GM12892 (cell line): ENCODE measurements at places on chromosomes 3 and 15.

GRCh38 chr15:63089260-63090043, 32.2 kb upstream of the LACTB start:
- DNase-seq, result no peak

- no peak for DNase-seq
Observed at GRCh38 chr15:101221902-101222301, 29.9 kb downstream of the CHSY1 start.

DNA sequence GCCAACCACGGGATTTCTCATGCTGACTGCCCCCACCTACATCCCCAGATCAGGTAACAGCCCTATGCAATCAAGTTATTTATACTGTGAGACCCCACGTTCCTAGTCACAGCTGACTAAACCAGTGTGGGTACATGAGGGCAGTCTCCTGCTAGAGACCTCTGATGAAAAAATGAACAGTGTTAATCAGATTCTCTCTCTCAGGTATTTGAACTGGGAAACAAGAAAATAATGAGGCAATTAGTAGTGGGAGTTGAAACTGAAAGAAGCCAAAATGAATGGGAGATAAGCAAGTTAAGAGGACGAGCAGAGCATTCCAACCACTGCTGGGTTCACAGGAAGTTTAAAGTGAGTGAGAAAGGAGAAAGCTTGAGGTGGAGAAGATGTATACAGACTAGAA, 98.5 kb upstream of the MYO5C start:
- no peak for DNase-seq

- DNase-seq, result no peak
Observed at GRCh38 chr3:131350506-131350905, 31.1 kb upstream of the NUDT16 start.

DNA sequence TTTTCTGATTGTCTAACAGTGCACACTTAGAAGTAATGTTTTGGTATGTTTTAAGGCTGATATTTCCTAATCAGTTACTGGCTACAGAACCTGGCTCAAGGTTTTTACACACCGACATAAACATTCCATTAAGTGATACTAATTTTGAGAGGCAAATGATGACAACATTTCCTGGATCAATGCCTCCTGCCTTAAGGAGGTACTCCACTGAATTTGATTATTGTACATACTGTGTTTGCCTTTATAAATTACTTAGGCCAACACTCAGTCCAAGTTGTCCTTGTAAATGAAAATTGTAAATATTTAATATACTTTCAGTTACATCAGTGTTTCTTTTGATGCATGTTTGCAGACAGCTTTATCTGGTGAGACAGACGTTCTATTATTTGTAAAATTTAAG, 24.2 kb upstream of the LXN start:
- DNase-seq, result no peak

DNA sequence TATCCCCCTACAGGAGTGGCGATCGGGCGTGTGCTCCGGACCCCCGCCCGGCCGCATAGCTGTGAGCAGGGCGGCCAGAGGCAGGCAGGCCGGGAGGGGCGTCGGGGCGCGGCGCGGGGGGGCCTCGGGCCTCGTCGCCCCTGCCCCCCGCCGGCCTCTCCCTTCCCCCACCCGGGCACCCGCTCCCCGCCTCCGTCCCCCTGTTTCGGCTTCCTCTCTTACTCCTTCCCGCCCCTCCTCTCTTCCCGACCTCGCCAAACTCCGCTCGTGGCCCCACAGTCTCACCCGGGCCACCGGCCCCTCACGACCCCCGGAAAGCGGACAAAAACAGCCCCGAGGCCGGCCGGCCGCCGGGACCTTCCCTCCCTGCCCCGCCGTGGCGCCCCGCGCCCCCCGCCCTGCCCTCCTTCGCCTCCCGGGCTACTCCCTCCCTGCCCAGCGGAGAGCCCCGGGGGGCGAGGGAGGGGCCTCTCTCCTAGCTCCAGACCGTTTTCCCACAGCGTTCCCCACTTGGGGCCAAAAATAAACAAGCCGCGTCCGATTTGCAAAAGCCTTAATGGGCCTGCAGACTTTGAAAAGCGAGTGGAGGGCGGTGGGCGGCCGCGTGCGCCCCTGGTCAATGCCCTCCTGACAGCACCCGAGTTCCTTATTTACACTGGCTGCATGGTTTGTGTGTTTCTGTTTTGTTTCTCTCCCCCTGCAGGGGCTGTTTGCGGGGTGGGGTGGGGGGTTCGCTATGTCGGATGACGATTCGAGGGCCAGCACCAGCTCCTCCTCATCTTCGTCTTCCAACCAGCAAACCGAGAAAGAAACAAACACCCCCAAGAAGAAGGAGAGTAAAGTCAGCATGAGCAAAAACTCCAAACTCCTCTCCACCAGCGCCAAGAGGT, 1.0 kb downstream of the UBE2E1 start:
- DNase-seq, result no peak

- DNase-seq, result no peak
Observed at GRCh38 chr15:51202783-51203182, 108.1 kb upstream of the TNFAIP8L3 start.

DNA sequence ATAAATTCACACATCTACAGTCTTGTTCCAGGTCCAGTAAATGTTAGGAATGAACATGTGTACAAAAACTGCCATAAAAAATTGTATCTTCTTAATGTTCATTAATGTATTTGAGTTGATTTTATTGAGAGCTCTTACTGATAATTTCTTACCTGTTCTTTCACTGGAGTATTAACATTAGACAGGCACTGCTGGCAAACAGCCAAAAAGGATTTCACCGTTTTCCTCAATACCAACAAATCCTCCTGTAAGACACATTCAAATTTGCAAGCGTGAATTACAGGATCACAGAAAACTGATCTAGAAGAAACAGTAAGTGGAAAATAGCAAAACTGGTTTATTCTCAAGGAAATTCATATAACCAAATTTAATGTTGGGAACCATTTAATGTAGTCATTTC, 127.4 kb downstream of the PCCB start:
- no peak for DNase-seq

DNA sequence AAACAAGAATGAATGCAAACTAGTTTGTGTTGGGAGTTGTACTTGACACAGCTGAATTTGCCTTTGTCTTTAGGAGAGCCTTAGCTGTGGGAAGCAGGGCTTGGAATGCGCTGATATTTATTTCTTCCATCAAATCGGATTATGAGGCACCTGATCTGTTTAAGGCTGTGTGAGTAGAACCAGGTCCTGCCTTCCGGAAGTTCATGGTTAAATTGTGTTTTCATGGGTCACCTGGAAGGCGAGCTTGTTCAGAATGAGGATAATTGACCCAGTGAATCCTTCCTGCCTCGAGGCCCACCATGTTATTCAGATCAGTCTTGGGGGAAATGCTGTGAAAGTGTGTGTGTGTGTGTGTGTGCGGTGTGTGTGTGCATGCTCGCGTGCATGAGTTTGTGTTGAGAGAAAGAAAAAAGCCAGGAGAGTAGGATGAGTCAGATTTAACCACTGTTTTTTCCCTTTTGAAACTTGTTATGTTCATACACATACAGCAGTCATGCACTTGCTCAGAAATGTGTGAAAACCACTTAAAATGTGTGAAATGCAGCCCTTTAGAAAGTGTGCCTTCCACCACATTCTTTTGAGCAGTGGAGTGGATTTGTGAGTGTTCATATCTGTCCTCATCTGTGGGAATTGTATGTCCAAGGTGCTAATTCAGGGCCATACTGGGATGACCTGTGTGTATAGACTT, 36.7 kb downstream of the SMAD3 start:
- no peak for DNase-seq

- no peak for DNase-seq
Observed at GRCh38 chr15:76169018-76169417, 109.2 kb downstream of the TMEM266 start.

- DNase-seq, result no peak
Observed at GRCh38 chr15:34339946-34340345, 2.4 kb upstream of the SLC12A6 start.

DNA sequence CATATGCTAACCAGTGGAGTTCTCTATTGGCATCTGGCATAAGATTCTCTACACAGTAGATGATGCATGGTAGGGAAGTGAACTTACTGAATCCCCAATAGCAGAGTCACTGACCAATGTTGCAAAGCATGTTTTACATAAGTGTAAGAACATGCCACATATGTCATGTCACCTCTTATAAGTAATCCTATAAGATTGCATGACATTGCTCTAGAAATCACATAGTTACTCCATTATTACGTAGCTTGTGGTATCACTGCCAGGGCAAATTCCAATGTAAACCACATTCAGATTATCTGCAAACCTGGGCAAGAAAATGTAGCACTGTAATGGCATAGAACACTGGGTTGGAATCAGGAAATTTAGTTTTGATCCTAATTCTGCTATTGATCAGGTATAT, 198.2 kb upstream of the UMPS start:
- no peak for DNase-seq

GRCh38 chr3:108076564-108076963, 14.3 kb downstream of the CD47 start:
- no peak for DNase-seq

DNA sequence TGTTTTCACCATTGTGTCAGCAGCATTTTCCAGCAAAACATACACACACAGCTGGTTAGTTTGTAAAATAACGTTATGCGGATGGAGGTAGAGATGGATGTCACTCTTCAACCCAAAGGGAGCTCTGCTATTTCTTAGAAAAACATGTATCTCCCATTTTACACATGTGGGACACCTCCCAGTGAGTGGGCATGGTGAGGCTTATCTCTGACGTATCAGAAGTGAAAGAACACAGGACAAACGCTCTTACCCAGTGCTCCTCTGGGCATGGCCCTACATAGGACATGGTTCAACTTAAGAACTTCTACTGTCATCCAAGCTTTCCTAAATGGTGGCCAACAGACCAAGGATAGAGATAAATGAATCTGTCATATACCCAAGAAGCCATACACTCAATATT, 2.1 kb downstream of the FAM240A start:
- no peak for DNase-seq

DNA sequence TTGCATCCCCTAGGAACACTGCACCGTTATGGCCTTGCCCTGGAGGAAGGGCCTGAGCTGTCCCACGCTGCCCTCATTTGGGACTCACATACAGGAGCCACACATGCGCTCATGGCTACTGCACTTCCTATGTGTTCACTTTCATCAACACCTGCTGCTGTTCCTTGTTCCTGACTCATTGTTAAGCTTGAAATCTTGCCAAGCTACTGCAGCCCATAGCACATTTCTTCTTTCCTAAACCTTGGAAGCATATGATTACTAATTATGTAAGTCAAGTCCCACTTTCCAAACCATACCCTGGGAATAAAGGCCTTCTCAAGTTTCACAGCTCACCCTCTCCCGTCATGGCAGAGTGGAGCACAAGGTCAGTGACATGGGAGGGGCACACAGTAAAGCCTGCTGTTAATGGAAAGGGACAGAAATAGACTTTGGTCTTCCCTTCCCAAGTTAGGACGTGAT, 307.9 kb downstream of the CLSTN2 start:
- no peak for DNase-seq

DNA sequence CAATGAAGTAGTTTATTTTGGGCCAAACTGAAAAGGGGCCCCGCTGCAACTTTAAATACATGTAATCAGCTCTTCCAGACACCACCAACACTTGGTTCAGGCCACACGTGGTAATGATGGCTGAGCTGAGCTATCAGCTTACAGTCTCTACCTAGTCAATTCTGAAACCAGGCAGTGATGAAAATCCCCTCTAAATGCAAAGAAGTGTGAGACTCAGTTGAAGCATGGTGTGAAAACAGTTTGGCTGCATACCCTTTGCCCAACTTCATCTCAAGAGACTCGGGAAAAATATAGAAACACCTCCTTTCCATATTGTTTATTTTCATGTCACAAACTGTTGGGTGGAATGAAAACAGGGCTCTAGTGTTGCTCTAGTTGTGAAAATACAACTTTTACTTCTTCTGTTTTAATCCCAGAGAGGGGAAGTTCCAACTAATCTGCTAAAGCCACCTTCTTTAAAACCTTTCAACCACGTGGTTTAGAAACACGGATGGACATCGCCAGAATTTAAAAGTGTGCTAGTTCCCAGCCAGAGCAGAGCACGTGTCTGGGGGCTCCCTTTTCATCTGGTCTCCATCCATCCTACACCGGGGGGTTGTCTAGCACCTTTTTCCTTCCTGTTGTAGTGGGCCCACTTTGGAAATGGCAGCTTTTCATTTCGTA, 229.1 kb downstream of the EPHB1 start:
- DNase-seq, result no peak

- DNase-seq, result no peak
Observed at GRCh38 chr15:61227950-61228936, 859 bp downstream of the RORA start.

- DNase-seq, result no peak
Observed at GRCh38 chr3:16810593-16811367, 74.0 kb upstream of the PLCL2 start.

DNA sequence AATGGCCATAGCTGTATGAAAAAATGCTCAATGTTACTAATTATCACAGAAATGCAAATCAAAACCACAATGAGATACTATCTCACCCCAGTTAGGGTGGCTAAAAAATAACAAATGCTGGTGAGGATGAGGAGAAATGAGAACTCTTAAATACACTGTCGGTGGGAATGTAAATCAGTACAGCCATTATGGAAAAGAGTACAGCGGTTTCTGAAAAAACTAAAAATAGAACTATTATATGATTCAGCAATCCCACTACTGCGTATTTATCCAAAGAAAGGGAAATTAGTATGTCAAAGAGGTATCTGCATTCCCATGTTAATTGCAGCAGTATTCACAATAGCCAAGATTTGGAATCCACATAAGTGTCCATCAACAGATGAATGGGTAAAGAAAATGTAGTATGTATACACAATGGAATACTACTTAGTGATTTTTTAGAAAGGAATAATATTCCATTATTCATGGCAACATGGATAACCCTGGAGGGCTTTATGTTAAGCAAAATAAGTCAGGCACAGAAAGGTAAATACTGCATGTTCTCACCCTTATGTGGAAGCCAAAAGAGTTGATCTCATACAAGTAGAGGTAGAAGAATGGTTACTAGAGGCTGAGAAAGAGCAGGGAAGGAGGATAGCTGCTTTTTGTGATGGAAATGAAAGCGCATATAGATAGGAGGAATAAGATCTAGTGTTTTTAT, 35.0 kb downstream of the SERP1 start:
- no peak for DNase-seq

DNA sequence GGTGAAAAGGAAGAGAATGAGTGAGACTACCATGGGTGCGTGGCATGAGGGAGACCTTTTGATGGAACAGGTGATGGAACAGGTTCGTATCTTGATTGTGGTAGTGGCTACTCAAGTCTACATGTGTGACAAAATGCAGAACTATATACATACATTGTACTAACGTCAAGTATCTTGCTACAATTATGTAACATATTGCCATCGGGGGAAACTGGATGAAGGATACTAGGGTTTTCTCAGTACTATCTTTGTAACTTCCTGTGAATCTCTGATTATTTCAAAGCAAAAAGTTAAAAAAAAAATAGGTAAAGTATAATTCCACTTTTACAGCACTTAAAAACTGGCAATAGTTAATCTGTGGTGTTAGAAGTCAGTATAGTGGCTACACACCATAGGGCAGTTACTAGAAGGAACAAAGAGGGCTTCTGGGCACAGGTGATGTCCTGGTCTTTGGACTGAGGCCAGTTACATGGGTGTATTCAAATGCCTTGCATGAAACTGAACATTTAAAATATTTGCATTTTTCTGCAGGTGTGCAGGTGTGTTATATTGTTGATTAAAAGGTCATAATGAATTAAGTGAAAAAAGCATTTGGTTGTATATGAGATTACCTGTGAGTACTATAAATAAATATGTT, 61.4 kb downstream of the LRRK1 start:
- DNase-seq, result no peak

- no peak for DNase-seq
Observed at GRCh38 chr3:59451800-59452746, 402.2 kb upstream of the CFAP20DC start.
